A673 (cell line): ENCODE measurements at places on chromosomes 6 and 20. TPM values are rescaled to one million over a fixed set of nuclear protein-coding genes. Genes with fewer than 3 reads are reported as not detected.

GRCh38 chr6:360349-360748 is 31.2 kb upstream of the IRF4 start:
- H3K4me3 ChIP-seq, result no peak overlapping the region
- H3K27ac ChIP-seq, result no peak overlapping the region

Gene SMLR1
- total RNA-seq, result not detected in 2 replicates

DNA sequence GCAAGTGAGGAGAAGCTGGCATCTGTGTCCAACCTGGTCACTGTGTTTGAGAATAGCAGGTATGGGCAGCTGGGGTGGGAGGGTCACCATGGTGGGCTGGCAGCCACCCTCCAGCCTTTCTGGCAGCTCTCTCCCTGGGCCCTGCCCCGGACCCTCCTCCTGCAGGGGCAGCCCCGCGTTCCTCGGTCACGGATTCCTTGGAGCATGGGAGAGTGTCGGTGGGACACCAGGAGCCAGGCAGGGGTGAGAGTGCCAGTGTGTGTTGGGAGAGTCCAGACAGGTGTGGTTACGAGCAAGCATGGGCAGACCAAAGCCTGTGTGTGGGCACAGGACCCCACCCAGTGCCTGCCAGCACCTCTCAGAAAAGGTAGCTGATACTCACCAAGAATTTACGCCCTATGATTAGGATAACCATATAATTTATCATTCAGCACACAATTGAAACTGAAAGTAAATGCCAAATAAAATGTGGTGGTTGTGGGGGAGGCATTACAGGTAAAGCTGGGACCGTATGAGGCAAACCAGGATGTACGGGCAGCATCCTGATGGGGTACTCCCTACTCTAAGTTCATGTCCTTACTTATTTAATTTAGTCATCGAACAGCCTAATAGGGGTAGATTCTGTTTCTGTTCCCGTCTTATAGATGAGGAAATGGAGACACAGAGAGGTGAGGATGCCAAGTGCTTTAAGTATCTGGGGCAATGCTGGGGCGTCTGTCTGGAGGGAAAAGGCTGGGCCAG is 542 bp downstream of the FGD2 start:
- H3K4me1 ChIP-seq, result no peaks in the 10 kb centered on the region
- no peak for DNase-seq
- no peak overlapping the region for H3K27ac ChIP-seq
- no peak overlapping the region for H3K4me3 ChIP-seq
- no peaks in the 10 kb centered on the region for H3K36me3 ChIP-seq
- no peaks in the 10 kb centered on the region for H3K27me3 ChIP-seq

DNA sequence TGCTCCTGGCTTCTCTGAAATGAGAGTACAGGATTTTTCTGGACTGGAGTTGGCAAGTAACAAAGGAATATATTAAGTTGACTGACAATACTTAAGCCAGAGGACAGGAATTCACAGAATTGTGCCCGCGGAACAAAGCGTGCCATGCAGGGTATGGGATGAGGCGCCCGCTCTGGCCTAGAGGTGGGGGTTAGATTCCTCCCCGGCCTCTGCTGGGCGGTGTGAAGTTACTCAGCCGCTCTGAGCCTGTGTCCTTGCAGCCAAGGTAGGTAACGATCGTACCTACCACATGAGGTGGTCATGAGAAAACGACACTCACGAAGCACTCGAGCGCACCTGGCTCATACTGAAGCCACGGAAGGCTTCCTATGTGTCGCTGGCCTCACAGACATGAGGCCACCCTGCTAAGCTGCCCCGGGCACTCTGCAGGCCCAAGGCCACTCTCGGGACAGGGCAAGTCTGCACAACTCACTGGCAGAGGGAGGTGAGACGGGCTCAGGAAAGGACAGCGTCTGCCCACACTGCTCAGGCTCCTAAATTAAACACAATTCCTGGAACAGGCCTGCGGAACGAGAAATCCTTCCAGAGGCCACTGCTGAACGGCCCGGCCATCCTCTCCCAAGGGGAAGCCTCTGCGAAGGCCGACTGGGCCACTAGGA is 70.8 kb downstream of the PSMG4 start:
- no peaks in the 10 kb centered on the region for H3K27me3 ChIP-seq
- DNase-seq, result no peak
- H3K4me3 ChIP-seq, result no peak overlapping the region
- H3K4me1 ChIP-seq, result peaks cover 12% of the 10 kb centered on the region
- H3K36me3 ChIP-seq, result no peaks in the 10 kb centered on the region
- no peak overlapping the region for H3K27ac ChIP-seq

DNA sequence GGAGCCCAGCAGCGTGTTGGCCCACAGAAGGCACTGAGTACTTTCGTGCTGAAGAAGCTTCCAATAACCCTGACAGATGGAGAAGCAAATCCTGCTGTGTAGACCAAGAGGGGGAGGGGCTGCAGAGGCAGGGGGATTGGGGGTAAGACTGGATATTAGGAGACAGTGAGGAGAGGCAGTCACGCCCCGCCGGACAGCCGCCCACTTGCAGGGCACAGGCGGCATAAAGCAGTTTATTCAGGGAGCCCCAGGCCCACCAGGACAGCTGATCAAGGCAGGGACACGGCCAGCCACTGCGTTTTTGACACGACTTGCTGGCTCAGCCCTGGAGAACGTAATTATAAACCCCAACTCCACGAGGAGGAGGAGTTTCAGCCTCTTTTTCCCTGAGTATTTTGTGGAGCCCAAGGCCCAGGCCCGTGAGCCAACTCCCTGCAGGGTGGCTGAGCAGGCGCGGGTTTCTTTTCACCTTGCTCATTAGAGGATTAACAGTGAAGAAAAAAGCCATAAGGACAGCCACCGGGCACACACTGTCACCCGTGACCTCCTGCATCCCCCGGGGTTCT is 177.9 kb downstream of the TFAP2C start:
- DNase-seq, result no peak
- H3K27ac ChIP-seq, result no peak overlapping the region
- H3K4me1 ChIP-seq, result no peaks in the 10 kb centered on the region
- no peak overlapping the region for H3K4me3 ChIP-seq
- H3K36me3 ChIP-seq, result no peaks in the 10 kb centered on the region

Gene FHL5
- 0.84 TPM in 1 of 2 replicates, not detected in the other for total RNA-seq

DNA sequence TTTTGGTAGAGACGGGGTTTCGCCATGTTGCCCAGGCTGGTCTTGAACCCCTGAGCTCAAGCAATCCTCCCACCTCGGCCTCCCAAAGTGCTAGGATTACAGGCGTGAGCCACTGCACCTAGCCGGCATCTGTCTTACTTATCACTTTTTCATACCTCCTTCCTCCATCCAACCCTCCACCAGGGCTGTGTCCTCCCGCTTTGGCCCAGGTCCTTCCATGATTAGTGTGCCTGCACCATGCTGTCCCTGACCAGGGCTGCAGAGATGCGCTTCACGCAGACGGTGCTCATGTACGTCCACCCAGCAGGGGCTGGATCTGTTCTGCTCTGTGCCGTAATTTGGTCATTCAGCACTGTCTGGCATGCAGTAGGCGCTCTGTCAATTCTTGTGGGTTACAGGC is 85.8 kb downstream of the SRC start:
- DNase-seq, result no peak
- H3K36me3 ChIP-seq, result no peaks in the 10 kb centered on the region
- H3K27ac ChIP-seq, result no peak overlapping the region

Gene HLA-DRA
- total RNA-seq, result not detected in 2 replicates
